ENCODE measurements at places on chromosomes 11 and 22.

DNA sequence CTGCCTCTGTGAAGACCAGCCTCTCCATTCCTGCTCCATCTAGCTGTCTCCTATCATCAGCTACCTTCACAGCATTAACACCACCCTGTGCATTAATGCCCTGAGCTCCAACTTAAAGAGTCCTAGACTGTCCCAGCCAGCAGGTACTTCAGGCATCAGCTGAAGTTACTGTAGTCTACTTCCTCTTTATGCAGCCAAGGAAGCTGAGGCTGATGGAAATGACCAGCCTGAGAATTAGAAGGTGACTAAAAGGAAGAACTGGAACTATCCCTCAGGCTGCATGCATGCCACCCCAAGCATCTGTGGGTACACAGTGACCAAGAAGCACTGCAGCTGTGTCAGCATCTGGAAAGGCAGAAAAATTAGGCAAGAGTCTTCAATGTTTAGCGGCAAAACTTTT, 28.2 kb downstream of the MS4A10 start:
- no peak for DNase-seq

GRCh38 chr11:656866-657265, 19.8 kb downstream of the DRD4 start:
- DNase-seq: no peak

DNA sequence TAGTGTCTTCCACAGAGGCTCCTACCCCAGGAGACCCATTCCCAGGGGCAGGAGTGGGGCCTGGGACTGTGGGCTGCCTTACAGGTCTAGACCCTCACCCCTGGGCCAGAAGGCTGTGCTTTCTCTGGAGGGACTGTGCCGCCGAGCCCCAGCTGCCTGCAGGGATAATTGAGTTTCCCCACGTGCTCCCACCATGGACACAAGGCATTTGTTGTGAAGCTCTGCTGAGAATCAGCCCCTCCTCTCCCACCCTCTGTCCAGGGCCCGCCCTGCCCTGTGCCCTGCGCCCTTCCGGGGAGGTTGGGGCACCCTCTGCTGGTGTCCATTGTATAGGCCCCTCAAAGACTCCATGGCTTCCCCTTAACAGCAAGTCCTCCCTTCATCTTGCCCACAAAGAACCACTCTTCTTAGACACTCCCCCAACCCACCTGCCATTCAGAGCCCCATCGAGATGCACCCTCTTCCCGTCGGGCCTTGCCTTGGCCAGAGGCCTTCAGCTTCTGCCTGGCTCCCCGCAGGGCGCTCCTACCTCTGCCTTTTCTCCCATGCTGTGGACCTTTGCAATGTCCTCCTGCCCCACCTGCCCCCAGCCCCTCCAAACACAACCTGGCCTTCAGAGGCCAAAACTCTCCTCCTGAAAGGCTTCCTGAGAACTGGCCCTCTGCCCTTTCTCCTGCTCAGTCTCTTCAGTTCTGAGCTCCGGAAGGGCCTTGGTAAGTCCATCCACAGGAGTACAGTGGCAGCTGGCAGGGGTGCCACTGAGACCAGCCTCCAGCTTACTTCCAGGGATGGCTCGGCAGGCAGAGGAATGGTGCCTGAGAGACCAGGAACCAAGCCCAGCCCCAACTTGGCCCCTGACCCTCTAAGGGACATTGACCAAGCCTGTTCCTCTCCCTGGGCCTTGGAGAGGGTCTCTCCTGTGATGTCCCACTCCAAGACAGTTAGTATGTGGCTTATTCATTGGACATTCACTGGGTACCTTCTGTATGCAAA, 22.4 kb downstream of the DUSP8 start:
- no peak for DNase-seq

GRCh38 chr11:78359921-78360320, 57.7 kb downstream of the GAB2 start:
- no peak for DNase-seq

DNA sequence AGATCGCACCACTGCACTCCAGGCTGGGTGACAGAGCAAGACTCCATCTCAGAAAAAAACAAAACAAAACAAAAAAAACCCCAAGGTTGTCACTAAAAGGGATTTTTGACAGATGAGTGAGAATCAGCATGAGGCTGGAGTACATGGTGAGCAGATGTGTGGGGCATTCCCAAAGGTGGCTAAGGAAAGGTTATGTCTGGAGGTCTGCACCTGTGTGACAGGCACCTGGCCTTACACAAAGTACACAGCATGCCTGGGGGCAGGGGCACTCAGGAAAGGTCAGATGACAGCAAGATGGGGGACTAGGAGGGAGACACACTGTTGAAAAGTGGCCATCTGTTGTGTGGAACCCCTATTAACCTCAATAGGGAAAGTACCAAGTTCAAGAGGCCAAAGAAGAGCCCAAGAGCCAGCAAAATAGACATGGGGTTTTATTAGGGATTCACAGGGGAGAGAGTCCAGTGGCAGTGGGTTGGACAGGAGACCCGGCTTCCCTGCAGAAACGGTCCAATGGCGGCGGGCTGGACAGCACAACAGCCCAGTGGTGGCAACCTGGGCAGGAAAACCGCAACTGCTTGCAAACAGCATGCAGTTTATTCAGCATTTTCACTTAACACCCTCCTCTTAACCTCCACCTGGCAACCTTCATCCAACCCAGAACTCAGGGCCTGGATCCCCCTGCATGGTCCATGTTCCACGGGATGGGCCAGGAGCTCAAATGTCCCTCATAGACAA, 101.1 kb downstream of the MICAL2 start:
- no peak for DNase-seq

Data from EH (cell line).